ENCODE measurements at places on chromosomes 2 and 18.

DNA sequence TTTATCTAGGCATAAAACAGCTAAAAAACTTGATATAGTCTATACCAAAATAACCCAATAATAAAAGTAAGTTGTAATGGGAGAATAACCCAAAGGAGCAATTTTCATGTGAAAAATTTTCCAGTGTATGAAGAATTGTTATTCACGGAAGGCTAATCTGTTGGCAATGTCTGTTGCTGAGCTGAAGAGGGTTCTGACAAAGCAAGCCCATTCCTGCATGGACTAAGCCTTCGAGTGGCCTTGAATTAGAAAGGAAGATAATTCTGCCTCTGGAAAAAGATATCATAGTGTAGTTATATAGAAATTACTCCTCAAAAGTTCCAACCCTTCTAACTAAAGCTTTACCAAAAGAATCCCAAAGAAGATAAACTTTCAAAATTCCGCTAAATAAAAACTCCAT, 101.5 kb downstream of the MAP2 start:
- DNase-seq = no peak

DNA sequence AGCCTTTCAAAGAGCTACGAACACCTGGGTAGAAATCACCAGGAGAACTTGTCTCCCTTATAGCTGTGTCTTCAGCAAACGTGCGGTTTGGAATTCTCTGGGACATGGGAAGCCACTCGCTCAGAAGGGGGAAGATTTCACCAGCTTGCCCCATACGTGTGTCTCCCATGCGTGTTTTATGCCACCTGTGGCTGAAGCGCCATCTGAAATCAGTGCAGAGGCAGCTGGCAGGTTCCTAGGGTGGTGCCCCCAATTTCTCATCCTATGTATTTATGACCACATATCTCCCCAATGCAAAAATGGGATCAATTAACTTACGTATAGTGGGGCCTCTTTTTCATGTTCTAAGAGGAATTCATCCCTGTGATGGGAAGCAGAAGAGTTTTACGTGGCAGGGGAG, 81.6 kb downstream of the TPO start:
- no peak for DNase-seq

GRCh38 chr2:240347373-240347940, 88.0 kb upstream of the GPC1 start:
- no peak for DNase-seq

DNA sequence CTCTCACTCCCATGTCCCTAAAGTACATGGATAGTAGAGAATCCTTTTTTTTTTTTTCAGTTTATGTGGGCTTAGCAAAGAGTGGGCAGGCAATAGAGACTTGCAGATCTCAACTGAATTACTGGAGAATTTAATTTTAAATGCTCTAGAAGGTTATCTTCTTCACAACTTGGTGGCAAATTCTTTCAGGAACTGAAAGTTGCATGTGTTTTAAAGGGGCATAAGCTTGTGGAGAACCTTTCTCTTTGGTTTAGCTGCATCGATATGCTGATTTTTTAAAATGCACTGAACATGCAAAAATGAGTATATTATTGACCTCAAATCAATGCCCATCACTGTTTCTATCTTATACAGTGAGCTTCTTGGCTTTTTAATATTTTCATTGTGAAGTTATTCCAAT, 24.9 kb upstream of the GALNT3 start:
- no peak for DNase-seq
